ENCODE measurements at places on chromosomes 4 and X. TPM values are rescaled to one million over a fixed set of nuclear protein-coding genes. Genes with fewer than 3 reads are reported as not detected.

- peak; percentile 23 for DNase-seq
These were observed 9.6 kb upstream of the DLG3 start for GRCh38 chrX:70434914-70435586.

- no peak for DNase-seq
These were observed 32.9 kb downstream of the USP9X start for GRCh38 chrX:41118156-41118555.

DNA sequence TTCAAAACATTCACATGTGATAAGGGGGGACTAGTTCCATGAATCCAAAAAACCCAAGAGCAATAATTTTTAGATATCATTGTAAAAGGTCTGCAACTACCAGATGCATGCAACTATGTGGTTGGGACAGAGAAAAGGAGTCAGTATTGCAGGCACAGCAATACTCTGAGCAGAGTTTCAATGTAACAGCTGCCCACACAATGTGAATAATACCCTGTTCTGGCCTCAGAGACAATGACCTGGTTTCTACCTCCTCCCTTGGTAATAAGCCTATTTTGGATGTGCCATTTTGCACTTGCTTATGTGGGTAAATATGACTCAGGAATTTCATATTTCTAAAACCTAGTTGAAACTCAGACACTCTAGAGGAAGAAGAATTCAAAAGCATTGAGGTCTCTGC lies 194.8 kb upstream of the RASGEF1B start:
- DNase-seq, result no peak

Gene CEP44
- 32.3 TPM for total RNA-seq

Gene CETN2
- 38.2 TPM for total RNA-seq

Gene BMPR1B
- total RNA-seq, result 1.7 TPM

Gene SYNPO2
- total RNA-seq, result 0.11 TPM
